ENCODE measurements at places on chromosomes 2 and 18.

DNA sequence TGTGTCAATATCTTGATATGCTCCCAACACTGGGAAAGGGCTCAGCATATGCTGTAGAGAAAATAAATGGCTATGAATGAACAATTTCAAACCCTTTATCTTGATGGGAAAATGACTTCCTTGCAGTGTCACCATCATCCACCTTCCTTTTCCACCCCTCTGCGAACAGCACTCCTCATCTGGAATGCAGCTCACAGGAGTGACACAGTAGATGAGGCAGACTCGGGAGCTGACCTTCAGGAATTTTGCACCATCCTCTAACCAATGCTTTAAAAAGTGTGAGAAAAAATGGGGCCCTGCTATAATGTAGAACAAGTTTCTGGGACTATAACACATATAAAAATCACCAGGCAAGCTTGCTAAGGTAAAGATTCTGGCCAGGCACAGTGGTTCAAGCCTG is 41.3 kb upstream of the YPEL5 start:
- no peak for DNase-seq

- no peak for DNase-seq
Observed at GRCh38 chr2:105961599-105962146, 217.0 kb downstream of the NCK2 start.

- no peak for DNase-seq
Observed at GRCh38 chr18:58611395-58612131, 17.3 kb downstream of the ALPK2 start.

GRCh38 chr2:189274361-189274760 is 94.8 kb upstream of the COL5A2 start:
- DNase-seq: no peak

DNA sequence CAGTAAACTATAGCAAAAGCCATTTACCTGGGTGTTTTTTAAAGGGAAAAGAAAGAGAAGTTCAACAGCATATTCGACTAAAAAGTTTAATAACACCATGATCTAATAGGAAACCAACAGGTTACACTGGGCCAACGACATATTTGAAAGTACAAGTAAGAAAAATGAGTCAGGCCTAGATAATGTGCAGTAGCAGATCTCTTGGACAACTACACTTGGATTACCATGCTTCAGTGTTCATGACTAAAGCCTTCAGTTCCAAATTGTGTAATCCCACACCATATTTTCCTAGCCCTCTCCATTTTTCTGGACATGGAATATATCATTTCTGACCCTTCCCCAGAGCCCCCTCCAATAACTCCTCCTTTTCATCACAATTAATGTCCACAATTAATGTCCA is 39.1 kb upstream of the FIGN start:
- no peak for DNase-seq

DNA sequence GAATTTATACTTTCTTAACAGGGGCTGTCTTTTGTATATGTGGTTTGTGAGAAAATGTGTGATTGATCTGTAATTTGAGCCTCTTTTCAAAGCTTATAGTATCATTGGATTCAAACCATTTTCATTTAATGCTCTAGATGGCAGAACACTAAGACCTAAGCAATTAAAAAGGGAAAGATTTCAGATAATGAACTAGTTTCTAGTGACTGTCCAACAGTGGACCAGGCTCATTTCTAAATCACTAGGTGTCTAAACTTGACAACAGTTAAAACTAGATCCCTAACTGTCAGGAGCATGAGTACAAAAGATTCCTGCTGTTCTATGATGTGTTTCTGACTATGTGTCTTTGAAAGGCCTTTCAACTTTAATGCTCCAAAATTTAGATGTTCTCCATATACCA is 54.6 kb downstream of the ANKRD44 start:
- no peak for DNase-seq

DNA sequence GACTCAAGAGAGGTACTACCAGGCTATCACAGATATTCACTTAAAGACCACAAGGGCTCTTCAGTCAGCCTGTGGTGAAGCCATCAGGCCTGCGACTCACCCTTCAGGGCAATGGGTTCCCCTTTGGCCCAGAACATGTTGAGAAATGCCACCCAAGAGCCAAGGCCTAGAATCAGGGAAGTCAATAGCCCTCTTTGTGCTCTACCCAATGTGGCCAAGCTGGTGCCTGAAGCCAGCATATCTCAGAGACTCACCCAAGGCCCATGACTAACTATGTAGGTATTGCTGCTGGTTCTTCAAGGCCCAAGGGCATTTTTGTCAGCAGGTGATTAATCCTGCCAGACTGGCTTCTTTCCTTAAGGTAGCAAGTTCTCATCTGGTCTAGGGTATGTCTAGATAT is 338.9 kb upstream of the SETBP1 start:
- no peak for DNase-seq

GRCh38 chr2:167759531-167759930 is 487.9 kb downstream of the STK39 start:
- no peak for DNase-seq

- no peak for DNase-seq
Observed at GRCh38 chr2:124778076-124778475, 753.0 kb downstream of the CNTNAP5 start.

DNA sequence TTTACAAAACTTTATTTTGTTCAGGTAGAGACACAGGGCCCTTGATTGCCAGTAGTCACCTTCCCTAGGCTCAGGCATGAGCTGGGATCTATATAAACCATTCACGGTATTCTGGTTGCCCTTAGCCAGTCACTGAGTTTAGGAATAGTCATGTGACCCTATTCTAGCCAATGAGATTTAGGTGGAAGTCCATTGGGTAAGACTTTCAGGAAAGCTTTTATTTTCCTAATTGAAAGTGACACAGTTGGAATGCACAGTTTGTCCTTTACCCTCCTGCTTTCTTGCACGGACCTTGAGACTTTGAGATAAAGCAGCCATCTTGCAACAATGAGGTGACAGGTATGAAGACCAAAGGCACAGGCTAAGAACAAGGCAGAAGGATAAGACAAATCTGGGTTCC is 21.5 kb downstream of the SLC4A5 start:
- DNase-seq: no peak

DNA sequence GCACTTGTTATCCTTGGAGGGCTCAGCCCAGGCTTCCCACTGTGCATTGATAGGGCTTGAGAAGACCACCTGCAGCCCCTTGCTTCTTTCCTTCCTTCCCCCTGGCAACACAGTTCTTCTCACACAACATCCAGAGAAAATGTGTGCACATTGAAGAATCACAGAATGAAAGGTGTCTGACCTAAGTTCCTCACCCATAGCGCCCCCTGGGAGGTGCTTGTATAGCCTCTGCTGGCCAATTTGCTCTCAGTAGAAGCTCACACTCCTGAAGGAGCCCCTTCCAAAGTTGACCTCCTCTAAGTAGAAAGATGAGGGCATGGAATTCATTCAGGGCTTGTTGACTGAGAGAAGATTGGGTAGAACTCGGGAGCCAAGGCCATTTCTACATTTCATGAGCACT is 758.4 kb upstream of the KLHL29 start:
- no peak for DNase-seq

- DNase-seq: no peak
Observed at GRCh38 chr2:138906549-138906948, 126.4 kb upstream of the NXPH2 start.

- no peak for DNase-seq
Observed at GRCh38 chr18:48290162-48290926, 118.8 kb downstream of the ZBTB7C start.

DNA sequence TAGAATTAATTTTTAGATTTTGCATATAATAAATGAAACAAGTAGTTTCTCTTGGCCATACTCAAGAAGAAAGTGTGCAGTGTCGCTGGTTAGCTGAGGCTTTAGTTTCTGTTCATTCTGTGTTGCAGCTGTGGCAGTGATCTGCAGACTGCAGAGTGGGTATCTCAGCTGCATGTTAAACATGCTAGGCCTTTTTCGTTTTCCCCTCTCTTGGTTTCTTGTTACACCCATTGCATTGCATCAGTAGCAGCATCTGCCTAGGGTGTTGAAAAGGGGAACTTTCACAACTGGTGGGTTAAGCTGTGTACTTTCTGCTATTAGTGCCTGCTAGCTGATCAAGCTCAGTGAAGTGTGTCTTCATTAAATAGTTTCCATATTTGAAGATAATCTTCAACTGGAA is 51.3 kb downstream of the ACSL3 start:
- DNase-seq: no peak

GRCh38 chr2:219417374-219417773 is 803 bp upstream of the DES start:
- no peak for DNase-seq

- no peak for DNase-seq
Observed at GRCh38 chr2:74507926-74508520, 528 bp upstream of the PCGF1 start.

DNA sequence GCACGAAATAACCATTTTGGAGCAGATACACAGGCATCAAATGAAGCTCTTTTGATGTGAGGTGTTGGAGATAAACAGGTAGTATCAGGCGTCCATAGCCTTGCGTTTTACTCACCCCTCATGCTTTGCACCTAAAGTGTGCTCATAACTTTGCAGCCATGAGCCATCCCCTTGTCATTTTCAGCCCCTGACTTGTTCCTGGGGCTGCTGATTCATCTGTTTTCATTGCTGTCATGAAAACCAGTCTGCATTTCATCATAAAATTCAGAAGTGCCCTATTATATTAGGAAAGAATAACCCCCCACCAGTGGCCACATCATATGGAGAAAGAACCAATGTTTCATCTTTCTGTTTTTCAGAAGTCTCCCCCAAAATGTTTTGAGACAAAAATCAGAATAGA is 329.7 kb upstream of the NRP2 start:
- DNase-seq: no peak

DNA sequence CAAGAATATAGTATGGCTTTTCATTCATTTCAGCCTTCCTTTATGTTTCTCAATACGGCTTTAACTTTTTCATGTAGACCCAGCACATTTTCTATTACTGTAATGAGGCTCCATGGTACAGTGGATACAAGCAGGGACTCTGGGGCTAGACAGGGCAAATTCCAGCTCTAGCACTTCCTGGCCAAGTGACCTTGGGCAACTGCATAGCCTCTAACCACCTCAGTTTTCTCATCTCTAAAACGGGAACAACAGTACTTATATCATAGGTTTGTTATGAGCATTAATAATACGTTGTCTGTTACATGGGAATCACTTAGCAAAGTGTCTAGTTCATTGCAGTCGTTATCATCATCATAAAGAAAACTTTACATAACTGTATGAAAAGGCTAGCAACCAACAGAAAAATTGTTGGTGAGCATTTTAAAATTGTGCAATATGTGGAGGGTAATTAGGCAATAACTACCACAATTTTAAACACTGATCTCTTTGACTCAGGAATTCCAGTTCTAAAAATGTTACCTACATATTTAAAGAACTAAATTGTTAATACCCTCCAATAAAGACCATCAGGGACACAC is 13.7 kb upstream of the RMDN2 start:
- DNase-seq: no peak

DNA sequence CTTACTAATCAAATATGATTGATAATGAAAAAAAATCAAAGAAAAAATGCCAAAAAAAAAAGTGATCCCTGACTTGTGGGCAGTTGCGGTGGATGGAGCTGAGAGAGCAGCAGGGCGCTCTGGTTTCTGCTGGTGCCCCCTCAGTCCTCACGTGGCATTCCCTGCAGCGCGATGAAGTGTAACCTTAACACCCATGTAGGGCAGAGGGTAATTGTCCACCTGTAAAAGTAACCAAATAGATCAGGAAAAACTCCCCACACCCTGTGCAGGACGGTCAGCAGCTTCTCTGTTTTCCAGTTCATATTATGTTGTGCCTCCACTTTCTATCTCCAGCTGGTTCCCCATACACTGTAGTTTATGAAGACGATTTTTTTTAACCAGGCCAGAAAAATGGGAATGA is 25.0 kb downstream of the COA5 start:
- DNase-seq: no peak

DNA sequence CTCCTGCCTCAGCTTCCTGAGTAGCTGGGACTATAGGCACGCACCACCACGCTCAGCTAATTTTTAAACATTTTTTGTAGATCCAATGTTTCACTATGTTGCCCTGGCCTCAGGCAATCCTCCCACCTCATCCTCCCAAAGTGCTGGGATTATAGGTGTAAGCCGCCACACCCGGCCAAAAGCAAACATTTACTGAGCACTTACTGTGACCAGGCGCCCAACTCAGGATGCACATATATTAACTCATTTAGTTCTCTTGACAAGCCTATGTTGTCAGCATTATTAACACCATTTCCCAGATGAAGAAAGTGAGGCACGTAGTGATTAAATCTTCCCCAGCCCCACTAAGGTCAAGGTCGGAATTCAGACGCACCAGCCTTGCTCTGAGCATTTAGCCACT is 41.1 kb downstream of the TMEM37 start:
- no peak for DNase-seq

DNA sequence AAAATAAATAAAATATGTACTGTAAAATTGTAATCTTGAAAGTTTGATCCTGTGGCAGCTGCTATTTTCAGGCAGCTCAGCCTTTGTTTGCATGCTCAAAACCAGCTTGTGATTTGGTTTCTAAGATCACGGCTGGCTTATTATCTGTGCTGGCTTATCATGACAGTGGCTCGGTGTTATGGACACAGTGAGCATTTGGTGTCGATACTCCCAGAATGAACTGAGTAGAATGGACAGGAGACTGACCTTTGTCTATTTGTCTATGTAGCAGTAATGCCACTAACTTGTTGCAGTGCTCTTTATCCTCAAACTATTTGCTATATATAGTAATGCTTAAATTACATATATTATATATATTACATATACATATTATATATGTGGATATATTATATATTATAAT is 58.8 kb downstream of the NEDD4L start:
- DNase-seq: no peak

GRCh38 chr2:226446406-226447001 is 353.1 kb downstream of the IRS1 start:
- DNase-seq: no peak

DNA sequence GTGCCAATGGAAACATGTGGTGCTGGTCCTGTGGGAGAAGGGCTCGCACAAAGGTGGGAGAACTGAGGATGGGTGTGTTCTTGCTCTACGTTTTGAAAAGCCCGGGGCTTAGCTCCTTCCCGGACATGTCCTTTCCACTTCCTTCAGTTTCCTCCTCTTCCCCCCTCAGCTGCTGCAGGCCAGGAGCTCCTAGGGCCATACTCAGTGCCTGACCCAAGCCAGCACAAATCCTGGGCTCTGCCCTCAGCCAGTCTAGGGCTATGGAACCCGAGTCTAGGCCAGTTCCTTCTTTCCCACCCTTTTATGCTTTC is 1.4 kb upstream of the SIX2 start:
- DNase-seq: no peak

- DNase-seq: no peak
Observed at GRCh38 chr18:67924656-67925055, 408.1 kb upstream of the DSEL start.

DNA sequence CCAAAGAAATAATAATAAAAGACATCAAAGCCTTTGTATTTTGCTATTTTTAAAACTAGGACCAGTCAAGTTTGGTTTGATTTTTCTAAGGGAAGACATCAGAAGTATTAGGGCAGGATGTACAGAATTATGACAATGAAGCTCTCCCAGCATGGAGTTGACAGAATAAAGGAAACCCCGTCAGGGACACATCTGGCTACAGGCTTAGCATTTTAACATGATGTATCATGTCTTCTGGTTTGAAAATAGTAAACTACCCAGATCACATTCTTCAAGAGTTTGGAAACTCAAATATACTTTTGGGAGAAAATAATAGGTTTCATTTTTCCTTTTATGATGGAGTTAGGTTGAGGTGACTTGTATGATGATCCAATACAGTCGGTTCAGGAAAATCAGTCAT is 552.0 kb upstream of the CDH2 start:
- DNase-seq: no peak

GRCh38 chr2:58339548-58340243 is 98.6 kb upstream of the FANCL start:
- no peak for DNase-seq

GRCh38 chr2:227932403-227932802 is 61.0 kb downstream of the DAW1 start:
- no peak for DNase-seq
